ENCODE measurements at places on chromosomes 11 and 22.
A peak's percentile ranks its signal among the peaks of the same experiment; 100 is the strongest.

DNA sequence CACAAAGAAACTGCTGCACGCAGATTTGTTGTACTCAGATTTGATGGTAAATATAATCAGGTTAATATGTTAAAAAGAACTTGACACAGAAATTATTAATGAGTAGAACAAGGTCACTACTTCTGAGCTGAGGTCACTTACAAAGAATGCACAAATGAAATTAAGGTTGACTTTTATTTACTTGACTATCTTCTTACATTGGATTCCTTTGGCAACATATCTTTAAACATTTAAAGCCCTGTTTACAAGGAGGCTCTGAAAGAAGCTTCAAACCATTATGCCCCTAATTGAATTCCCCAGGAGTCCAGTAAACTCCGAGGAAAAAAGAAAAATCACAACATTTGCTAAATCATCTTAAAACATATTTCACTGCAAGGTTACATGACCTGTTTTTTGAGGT is 245.5 kb downstream of the SOX6 start:
- DNase-seq, result no peak

GRCh38 chr11:45804761-45805304 is at the start of gene SLC35C1:
Gene SLC35C1, plus strand, starts transcription at chr11:45805149. Its CDS starts 653 bp downstream, at chr11:45805802.
- DNase-seq, result peak; percentile 97

DNA sequence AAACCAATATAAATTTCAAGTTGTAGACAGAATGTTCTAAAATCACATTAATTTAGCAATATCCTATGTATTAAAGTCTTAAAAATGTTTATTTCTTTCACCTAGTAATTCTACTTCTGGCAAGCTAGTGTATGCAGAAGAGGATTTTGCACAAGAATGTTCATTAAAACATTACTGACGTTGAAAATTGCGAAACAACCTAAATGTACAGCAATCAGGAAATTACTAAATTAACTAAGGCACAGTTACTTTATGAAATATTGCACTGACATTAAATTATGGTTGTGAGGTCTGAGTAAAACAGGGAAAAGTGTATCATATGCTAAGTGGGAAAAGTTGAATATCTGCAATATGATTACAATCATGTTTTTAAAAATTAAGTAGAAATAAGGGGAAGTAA is 4.1 kb downstream of the SLC36A4 start:
- no peak for DNase-seq

GRCh38 chr11:130457623-130458409 is 9.4 kb downstream of the ADAMTS15 start:
- DNase-seq, result no peak

- DNase-seq, result no peak
These were observed 495 bp upstream of the KCNK4 start for GRCh38 chr11:64290352-64291261.

DNA sequence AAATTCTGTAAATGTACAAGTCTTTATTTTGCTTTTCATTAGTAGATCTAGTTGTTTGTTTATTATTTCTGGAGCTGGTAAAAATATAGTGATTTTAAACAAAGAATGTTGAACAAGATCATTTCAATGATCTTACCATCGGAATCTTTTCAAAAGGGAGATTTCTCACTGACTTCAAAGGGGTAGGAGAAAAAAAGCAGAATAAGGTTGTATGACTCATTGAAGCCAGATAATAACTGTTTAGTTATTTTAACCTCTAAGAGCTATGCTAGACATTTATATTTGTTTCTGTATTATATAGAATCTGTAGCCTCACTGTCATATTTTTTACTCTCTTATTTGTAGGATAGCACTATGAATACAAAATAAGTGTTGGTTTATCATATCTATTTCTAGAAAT is 8.1 kb upstream of the PDE3B start:
- DNase-seq, result no peak

DNA sequence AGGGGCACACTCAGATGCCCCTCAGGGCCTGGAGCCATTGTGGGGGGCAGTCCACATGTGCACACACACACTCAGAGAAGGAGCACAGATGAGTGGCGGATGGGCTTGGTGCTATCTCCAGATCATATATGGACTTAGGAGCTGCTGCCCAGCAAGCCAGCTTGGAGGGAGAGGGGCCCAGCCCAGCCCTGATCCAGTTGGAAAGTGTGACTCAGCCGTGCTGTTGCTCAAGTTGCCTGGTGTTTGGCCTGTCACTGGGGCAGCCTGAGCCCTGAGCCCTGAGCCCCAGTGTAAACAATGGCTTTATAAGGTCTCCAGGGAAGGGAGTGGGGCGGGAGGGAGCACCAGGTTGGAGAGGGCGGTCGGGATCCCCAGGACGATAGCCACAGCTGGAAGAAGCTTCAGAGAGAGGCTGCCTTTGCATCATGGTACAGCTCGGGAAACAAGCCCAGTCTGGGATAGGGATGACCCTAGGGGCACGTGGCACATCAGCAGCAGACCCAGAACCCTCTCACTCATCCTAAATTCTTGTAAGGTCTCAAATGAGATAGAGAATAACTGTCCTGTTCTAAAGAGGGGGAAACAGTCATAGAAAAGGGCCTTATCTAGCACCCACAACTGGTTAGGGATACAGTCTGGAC is 4.8 kb downstream of the SELENOM start:
- no peak for DNase-seq

DNA sequence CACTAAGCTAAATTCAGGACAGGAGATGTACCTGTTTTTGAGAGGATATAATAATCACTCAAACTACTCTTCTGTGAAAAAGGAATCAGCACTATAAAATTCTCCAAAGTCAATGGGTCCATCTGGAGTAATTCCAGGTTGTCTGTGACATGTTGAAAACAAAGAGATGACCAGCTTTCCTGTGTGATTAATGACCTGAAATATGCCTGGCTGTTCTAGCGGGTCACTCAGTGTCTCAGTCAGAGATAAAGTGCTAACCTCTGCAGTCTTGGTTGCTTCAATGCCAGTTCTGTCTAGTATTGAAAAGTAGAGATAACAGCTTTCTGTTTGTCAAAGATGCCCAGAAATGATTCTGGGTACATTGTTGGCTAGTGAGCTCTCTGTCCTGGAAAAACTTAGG is 722.6 kb upstream of the TENM4 start:
- DNase-seq, result no peak

- DNase-seq, result no peak
These were observed 228.9 kb downstream of the NTM start for GRCh38 chr11:131599285-131599684.

DNA sequence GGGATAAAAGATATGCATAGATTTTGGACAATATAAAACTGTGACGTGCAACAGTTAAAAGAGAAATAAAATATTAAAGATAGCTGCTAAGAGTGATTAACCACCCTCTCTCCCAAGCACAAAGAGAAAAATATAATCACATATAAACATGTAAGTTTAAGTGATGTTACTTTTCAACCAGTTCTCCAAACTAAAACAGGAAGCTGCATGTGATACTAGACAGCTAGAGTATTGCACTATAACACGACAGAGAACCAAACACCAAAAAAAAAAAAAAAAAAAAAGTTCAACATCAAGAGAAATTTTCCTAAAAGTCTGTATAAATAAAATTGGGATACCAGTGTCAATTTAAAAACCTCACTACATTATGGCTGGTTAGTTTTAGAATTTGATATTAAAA is 79.1 kb downstream of the PICALM start:
- DNase-seq, result no peak

DNA sequence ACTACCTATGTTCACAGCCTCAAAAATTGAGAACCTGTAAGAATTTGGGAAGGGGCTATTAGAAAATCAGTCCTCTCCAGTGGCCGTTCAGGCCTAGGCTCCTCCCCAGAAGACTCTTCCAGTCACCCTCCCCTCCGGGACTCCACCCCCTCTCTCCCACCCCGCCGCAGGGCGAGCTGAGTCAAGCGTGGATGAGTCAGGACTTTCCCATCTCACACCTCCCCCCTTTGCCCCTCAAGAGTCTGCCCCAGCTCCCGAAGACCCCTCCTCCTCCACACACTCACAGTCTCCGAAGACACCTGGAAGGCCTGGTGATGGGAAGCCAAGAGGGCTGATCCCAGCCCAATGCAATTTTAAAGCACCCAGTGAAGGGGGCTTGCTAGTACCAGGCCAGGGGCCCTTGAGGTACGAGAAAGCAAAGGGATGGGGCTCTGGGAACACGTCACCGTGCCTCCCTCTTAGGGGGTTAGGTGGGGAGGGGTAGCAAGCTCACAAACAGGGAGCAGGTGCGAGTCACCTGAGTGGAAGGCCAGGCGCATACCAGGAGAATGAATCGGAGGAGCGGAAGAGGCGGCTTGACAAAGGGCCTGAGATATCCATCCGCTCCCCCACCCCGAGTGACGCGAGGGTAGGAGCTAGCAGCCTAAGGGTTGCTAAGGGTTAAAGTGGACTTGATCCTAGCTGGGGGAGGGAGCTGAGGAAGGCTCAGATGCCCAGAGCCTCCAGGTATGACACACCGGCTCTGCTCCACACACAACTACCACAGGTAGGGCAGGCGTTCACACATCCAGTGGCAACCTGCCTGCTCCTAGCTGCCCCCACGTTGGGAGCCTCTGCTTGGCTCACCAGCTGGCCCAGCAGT is 13.6 kb downstream of the BCL9L start:
- DNase-seq, result no peak

- no peak for DNase-seq
These were observed 46.6 kb downstream of the OTOG start for GRCh38 chr11:17593466-17594245.

- peak; percentile 19 for DNase-seq
These were observed 19.0 kb downstream of the LINC01488 start for GRCh38 chr11:69500285-69501120.

- DNase-seq, result no peak
These were observed 40.2 kb upstream of the CCDC90B start for GRCh38 chr11:83326326-83326725.

DNA sequence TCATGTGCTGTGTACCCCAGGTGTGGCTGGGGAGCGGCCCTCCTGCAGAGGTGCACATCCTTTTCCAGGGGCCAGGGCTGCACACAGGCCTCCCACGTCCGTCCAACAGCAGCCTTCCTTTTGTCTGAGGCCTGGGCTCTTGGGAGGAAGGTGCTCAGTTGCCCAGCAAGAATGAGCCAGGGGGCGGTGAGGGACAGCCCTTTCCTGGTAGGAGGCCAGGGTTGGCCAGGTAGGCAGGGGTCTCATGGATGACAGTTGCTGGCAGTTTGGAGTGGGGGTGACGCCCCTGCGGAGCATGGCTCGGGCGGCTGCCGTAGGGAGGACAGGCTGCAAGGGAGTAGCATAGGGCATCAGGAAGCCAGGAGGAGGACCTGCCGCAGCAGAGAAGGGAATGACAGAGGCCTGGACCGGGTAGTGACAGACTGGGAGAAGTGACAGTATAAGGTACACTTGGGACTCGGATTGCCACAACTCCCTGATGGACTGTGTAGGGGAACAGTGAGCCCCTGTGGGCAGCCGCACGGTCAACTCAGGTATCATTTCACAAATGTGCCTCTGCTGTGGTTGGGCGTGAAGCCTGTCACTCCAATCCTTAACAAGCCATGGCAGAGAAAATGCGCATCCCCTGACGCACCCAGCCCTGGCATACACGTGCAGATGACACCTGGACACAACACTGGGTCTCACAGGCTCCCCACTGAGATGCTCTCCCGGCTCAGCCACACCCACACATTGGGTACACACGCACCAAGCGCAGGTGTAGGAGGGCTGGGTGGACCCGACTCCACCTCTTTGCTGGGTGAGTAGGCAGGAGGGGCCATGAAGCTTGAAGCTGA is 79.7 kb downstream of the DGCR2 start:
- DNase-seq, result no peak

DNA sequence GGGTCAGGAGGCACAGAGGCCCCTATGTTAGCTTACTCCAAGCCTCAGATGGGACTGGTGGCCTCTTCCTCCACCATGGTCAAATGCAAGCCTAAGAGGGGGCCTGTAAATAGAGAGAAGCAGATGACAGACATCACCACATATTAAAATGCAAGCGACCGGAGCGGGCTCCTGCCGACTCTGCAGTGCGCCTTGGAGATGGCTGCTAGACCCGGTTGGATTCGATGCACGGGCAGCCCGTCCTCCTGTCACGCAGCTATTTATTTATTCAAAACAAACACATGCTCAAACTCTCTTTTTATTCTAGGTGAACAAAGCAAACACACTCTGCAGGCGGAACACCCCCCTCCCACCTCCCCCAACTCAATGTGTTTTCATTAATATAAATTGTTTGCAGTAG is 208.0 kb downstream of the DSCAML1 start:
- DNase-seq, result no peak

DNA sequence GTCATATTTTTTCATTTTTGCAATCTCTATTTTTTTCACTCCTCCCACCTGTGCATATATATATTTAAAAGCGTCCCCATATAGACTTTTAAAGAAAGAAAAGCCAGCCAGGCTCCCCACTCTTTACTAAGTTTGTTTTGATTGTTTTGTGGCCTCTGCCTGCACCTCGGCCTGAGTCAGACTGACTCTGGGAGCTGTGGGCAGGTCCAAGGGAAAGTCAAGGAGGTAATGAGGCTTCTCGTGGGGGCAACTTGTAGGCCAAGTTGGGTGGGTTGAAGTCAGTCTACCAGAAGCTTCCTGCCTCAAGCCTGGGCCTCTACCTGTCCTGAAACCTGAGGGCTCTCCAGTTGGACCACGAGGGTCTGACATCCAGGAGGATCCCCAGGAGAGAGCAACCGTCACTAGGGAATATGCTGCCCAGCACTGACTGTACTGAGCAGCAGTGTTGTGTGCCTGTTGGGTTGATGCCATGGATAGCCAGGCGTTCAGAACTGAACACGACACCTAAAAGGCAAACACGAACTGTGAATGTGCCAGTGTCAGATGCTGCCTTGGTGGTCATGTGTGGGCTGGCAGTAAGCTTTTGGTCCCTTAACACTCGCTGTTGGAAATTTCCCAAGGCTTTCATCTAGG is 58.8 kb downstream of the BMAL1 start:
- DNase-seq, result no peak

DNA sequence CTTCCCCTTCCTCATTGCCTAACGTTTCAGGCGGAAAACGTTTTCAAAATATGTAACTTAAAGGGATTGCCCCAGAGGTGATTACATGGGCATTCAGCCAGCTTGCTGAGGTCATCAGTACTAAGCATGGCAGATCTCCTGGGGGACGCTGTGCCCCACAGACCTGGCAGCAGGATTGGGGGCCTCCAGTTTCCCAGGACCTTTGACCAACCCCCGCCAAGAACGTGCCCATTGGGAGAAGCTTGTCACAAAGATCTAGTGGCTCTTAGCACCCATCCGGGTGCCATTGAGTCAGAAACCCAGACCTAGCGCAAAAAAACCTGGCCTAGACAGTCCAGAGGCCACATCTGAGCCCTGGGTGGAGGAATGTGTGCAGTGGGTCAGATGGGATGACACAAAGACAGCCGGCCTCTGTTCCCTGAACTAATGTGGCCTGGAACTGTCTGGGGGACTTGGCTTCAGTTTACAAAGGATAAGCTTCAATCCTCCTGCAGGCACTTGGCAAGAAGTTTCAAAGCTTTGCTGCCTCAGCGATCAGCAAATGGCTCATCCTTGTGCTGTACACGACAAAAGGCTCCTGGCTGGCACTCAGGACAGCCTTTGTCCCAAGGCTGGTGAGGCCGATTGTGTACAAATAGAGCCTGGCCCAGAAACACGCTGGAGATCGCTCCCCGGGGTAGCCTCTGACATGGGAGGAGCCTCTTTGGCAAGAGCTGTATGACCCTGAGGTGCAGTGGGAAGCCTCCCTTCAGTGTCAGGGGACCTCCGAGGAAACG is 9.5 kb downstream of the C1QTNF6 start:
- DNase-seq, result no peak

All from OCI-LY7 (cell line).